ENCODE measurements at places on chromosomes 11 and 22.

DNA sequence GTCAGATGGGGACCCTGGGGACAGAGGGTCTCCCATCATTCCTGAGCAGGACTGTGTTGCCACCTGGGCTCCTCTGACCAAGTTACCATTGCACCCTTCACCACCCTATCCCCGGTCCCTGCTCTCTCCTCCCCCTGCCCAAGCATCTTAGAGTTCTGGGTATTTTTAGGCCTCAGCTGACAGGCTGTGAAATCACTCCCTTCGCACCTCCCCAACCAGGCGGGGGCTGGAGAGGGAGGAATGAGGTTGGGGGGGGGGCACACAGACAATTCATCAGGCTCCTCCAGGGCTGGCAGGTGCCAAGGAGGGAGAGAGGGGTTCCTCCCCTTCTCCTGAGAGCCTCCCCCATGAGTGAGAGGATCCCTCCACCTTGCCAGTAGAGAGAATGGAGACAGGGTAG lies 9.0 kb downstream of the SYT7 start:
- DNase-seq, result no peak

DNA sequence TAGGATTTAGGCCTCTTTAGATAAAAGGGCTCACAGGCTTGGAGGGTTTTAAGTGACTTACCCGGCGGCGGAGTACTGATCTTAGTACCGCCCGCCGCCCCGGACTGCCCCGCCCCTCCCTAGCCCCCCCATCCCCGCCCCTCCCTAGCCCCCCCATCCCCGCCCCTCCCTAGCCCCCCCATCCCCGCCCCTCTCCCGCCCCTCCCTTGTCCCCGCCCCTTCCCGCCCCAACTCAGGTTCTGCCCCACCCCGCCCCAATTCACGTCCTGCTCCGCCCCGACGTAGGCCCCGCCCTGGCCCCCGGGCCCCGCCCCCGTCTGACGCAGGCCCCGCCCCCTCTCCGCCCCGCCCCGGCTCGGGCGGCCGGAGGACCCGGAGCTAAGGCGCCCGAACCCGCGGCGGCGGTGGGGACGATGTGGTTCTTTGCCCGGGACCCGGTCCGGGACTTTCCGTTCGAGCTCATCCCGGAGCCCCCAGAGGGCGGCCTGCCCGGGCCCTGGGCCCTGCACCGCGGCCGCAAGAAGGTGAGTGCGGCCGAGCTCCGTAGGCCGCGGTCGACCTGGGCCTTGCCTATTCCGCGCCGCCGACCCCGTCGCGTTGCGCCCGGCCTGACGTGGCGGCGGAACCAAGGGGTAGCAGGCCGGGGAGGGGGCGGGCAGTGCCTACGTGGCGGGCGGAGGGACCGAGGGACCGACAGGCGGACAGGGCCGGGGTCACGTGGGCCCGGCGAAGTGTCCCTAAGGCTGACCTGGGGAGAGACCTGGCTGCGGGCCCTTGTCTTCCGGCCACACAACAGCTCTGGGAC lies at the start of gene SCYL1:
Gene SCYL1, plus strand, starts transcription at position 343 of the 805 bp plus-strand sequence. Its CDS starts 71 bp downstream, at position 414.
- no peak for DNase-seq

DNA sequence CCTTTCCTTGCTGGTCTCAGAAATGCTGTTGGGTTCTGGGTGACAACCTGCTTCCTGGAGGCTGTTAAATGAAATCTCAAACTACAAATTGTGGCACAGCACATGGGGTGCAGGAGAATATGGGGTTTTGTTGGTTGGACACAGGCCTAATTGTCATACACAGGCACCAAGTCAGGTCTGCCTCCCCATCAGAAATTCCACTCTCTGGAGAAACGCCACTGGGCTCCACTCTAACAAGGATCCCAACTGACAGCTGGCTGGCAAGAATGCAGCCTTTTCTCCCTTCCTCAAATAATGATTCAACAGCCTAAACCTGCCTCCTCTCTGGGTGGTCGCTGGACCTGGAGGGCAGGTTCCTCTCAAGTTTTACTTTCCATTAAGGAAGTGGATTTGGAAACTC lies 177.8 kb upstream of the NARS2 start:
- DNase-seq, result no peak

GRCh38 chr11:5620651-5621521 lies 3.9 kb upstream of the TRIM34 start:
- no peak for DNase-seq

GRCh38 chr22:49760280-49760629 lies 67.4 kb downstream of the BRD1 start:
- DNase-seq, result no peak

DNA sequence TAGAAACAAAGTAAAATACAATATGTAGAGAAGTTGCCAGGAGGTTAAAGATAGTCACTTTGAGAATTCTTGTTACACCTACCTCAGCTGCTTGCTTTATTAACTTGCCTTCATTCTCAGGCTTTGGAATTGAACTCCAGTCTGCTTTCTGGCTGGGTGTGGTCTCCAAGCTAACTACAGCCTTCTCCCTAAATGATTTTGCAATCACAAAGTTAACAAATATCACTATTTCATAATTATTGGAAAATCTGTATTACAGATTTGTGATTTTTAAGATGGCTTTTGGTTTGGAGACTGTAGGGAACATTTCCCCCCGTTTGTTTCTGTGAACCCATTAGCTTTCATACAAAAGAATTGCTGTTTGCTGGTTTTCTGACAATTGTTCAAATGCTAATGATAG lies 2.2 kb downstream of the PLAAT5 start:
- no peak for DNase-seq

DNA sequence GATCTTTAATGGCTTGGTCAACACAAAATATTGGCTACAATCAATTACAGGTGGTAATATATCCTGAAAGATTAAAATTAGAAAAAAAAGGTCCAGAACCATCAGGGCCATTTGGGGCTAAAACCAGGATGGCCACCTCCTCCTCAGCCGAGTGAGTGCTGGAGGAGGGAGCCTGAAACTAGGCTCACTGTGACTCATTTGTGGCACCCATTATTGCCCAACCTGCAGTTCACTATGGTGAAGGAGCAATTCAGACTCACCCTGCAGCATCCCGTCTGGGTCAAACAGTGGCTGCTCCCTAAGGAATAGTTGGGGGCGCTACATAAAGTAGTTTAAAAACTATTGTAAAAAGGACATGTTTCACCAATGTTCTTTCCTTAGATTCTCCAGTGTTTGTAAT lies 60.7 kb downstream of the GLYATL1 start:
- no peak for DNase-seq

DNA sequence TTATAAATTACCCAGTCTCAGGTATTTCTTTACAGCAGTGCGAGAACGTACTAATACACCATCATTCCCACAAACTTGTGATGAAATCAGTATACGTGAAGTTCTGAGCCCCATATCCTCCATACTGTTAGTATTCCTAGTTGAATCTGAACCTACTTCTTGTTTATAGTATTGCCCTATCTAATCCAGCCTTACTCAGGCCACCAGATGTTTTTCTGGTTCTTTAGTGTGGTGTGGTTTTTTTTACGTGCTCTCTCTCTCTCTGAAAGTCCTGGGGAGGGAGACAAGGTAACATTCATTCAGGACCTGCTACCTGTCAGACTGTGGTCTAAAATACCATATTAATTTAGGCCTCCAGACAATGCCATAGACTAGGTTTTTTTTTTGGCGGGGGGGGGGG lies 47.6 kb upstream of the TEAD1 start:
- DNase-seq, result no peak

GRCh38 chr11:28176351-28176750 lies 68.2 kb downstream of the METTL15 start:
- DNase-seq, result no peak

DNA sequence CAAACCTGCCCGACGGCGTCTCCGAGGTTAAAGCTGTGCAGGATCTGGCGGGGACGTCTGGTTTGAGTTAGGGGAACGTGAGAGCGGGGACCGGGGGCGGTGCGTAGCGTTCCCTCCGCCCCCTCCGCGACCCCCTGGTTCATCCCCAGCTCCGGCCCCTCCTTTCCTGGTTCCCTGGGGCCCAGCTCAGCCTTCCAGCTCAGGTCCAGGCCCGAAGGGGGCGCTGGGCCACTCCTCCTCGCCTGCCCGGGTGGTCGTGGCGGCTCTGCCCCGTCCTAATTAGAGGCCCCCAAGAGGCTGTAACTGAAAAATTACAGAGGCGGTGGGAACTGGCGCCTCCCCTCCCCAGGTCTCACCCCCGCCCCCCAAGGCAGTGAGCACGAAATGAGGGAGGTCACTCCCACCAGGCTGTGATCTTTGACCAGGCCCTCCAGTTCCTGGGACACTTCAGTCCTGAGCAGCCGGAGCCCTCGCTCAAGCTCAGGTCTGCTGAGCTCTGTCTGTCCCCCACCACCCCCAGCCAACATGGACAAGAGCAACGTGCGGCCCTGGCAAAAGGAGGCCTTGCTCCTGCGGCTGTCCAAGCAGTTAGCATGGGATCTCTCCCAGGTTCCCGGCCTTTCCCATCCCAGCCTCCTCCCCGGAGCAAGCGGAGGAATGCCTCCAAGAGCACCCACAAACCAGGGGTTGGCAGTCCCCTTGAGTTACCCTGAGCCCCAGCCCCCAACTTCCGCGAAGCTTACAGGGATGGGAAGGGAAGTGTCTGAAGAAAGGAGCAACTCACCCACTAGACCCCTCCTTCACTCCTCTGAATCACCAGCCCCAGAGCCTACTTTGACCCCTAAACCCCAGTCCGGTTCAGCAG lies 3.3 kb downstream of the CD248 start:
- no peak for DNase-seq

DNA sequence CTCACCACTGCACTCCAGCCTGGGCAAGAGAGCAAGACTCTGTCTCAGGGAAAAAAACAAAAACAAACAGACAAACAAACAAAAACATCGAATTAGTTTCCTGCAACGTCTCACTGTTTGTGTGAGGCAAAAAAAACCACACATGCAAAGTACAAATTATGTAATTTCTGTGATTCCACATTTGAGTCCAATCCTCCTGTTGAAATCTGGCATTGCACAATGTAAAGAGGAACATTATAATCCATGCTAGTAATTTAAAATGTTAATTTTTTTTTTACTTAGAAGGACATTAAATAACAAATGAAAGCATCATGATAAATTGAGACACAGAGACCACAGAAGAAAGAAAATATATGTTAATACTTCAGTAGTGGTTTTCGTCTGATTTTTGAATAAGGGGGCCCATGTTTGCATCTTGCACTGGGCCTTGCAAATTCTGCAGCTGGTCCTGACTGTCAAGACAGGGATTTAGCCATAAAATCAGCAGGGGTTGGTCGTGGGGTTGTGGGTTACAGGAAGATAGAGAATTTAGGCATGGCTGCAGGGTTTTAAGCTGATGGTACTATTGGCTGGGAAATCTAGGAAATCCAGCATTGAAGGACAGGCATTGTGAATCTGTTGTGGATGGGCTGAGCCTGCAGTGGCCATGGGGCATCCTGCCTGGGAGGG lies 102.6 kb upstream of the ALDH3B2 start:
- DNase-seq, result no peak

DNA sequence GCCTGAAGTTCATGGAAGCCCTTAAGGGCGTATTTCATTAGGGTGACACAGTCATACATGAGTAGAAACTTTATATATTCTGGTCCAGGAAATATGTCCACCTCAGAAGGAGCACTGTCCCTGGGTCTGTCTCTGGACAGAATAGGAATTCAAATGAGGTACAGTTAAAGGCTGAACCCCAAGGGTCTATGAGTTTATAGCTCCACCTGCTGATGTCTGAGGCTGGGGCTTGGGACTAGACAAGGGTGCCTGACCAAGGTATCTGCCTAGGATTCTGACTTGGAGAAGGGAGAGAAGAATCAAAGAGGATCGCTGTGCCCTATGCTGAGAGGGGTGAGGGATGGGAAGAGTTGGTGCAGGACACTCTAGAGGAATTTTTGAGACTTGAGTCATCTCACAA lies 14.9 kb downstream of the HEPHL1 start:
- DNase-seq, result no peak

GRCh38 chr11:66663741-66664296 lies 13.9 kb downstream of the RBM4B start:
- DNase-seq, result no peak

GRCh38 chr11:30919389-30920152 lies 333.4 kb upstream of the MPPED2 start:
- no peak for DNase-seq

DNA sequence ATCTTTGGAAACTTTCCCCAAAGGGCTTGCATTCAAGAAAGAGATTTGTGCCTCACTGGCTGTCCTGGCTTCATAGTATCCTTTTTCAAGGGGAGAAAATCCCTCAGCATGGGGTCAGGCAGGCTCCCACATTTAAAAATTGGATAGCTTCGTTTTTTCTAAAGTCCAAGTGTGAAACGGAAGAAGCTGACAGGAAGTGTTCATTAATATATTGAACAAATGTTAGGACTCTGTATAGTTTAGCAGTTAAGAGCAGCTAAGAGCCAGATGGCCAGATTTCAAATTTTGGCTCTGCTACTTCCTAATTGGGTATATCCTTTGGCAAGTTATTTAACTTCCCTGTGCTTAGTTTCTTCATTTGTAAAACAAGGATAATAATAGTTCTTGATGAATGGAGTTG lies 354.9 kb upstream of the FAT3 start:
- no peak for DNase-seq

GRCh38 chr22:41526226-41526829 lies 17.9 kb downstream of the POLR3H start:
- no peak for DNase-seq

- no peak for DNase-seq
Measured at GRCh38 chr11:36156161-36156816, 132.9 kb downstream of the COMMD9 start.

- no peak for DNase-seq
Measured at GRCh38 chr11:68331338-68331947, 19.1 kb downstream of the LRP5 start.

DNA sequence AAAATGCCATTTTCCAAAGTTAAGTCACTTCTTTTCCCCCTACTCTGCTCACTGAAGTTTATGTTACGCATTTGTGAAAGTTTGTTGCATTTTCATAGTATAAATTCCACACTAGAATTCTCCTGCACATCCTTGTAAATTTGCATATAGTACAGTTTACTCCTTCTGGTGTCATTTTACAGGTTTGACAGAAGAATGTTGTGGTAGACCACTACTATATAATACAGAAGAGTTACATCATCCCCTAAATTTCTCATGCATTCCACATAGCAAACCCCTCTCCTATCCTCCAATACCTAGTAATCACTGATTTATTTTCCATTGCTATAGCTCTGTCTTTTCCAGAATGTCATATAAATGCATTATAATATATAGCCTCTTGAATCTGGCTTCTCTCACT lies 64.5 kb downstream of the CCDC73 start:
- DNase-seq, result no peak

GRCh38 chr11:35066030-35066429 lies 72.9 kb upstream of the CD44 start:
- no peak for DNase-seq

- DNase-seq, result no peak
Measured at GRCh38 chr11:15707971-15708370, 593.2 kb downstream of the INSC start.

DNA sequence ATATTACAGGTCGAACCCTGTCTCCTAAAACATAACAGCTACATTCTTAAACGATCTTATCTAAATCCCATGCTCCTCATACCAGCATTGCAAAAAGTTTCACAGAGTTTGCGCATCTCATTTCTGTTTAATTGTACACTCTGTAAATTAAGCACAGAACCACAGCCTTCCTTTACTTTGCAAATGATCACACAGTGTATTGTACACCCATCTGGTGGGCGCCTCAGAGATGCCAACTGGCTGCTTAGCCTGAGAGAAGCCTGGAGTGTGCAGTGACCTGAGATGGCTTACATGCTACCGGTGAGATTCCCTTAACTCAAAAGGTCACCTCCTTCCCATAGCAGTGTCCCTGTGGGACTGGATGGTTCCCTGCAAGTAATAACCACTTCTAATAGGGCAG lies 1077.3 kb downstream of the OPCML start:
- no peak for DNase-seq

All from NT2/D1 (cell line).